Activated naive CD4-positive, alpha-beta T cell treated with anti-CD3 and anti-CD28 coated beads, Interleukin-2, amount 50 U/mL, for 72 hours (primary cell): ENCODE measurements at places on chromosomes 2 and 18.

- no peak for DNase-seq
These were observed 261.1 kb upstream of the ZEB2 start for GRCh38 chr2:144780983-144781382.

DNA sequence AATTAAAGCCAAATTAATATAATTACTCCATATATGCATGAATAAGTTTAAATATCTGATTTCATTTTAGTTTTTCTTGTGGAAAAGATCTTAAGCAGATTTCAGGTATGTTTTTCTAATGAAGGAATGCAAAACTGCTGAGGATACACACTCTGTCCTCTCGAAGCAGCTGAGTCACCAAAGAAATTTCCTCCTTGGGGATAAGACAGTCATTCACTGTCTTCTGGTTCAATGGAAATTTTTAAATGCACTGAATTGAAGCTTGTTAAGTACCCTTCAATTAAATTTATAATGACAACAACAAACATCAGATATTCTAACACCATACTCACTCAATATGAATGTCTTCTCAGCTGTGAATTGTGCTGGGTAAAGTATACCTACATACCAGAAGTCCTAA lies 101.5 kb upstream of the DNER start:
- no peak for DNase-seq

DNA sequence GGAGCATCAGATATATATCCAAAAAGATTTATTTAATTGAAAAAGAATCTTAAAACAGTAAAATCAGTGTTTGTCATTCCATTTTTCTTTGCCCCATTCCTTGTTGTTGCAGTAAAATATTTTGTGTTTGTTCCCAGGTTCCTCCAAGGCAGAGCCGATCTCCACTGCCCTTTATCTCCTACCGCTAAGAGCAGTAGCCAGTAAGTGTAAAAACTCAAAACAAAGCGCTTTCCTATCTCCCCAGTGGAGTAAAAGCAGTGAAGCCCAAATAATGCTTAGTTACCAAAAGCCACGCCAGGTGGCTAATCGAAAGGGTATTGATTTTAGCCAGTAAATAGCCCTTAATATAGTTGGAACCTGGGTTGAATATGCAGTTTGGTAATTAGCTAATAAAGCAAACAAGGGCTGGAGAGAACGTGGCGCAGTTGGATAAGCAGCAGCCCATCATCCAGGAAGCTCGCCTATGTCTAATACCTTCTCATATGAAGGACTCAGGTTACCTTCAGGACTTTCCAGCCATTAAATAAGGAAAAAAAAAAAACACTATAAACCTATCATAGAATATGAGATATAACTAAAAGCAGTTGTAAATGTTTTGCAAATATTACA lies 12.4 kb upstream of the GPD2 start:
- DNase-seq = no peak

- no peak for DNase-seq
These were observed 136.1 kb downstream of the PARD3B start for GRCh38 chr2:204681412-204681811.

DNA sequence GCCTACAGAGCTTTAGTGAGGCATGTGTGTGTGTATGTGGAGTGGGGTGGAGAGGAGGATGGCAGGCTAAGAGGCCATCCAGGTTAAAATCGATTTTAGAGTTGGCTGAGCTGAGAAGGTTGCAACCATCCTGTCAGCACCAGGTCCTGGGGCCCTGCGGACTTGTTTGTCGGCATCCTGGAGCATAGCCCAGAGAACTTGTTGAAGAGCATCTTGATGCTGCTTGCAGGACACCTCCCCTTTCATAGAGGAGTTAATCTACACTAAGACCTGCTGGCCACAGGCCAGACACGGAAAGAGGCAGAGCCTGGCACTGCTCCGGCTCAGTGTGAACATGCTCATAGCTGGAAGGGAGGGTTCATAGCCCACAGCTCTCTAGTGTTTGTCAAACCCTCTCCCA lies 72.1 kb upstream of the RGPD5 start:
- no peak for DNase-seq

GRCh38 chr2:182368446-182368845 lies 58.4 kb downstream of the PDE1A start:
- DNase-seq = no peak

DNA sequence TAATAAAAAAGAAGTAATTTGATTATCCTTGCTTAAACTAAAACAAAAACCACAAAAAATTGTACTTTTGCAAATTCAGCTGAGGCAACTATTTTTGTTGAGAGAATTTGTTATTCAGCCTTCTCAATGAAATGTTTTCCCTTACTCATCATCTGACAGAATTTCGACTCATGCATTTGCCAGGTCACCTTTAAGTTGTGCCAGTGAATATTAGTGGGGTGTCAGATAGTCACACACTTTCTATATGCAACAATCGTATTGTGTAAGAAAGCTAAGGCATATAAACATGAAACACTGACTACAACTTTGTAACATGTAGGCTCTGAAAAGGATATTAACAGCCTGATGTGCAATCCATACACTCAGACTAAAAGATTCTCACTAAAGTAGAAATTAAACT lies 1653.1 kb upstream of the SLC39A10 start:
- no peak for DNase-seq

GRCh38 chr2:136423516-136423996 lies 305.6 kb upstream of the CXCR4 start:
- DNase-seq = peak; percentile 86

DNA sequence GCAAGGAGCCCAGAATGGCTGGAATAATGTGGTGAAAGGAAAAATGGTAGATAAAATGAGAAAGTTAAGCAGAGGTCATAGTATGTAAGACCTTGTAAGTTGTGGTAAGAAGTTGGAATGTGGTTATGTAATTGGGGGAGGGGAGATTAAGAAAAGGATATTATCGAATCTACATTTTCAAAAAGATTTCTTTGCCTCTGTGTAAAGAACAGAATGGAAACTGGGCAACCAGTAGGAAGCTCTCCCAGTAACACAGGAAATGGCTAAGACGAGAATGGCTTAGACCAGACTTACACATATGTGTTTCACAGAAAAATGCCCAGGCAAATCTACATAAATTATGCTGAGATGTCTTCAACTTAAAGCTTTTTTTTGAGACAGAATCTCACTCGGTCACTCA lies 13.2 kb downstream of the MEMO1 start:
- DNase-seq = no peak

DNA sequence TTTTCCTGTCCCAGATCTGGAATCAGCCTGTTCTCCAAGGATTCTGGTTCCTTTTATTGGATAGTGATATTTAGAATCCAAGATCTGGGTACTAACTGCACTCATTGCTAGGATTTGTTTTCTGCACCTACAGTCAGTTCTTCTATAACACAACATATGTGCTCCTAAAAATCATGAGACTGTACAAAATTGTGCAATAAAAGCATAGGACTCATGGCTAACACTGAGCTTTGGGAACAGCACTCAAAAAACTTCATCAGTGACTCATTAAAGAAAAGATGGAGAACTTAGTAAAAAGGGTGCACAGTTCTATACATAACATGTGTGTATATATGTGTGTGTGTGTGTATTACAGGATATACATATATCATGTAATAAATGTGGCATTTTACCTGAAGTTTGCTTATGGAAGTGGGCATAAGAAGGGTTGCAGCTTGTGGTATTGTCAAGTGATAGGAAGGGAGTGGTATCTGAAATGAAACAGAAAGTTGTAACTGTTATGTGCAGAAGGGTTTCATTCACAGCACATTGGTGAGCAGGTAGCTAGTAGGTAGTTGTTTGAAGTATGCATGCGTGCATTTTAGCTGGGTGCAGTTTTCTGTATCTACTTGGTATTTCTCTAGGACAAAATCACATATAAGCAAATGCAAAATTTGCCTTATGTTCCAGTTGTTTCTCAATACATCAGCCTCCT lies 5.9 kb upstream of the SCYGR2 start:
- no peak for DNase-seq

GRCh38 chr2:144461308-144461766 lies 58.6 kb downstream of the ZEB2 start:
- DNase-seq = no peak

- no peak for DNase-seq
These were observed 14.5 kb upstream of the ZBTB14 start for GRCh38 chr18:5309888-5310470.

- no peak for DNase-seq
These were observed 135.7 kb upstream of the CTDP1 start for GRCh38 chr18:79543861-79544385.

DNA sequence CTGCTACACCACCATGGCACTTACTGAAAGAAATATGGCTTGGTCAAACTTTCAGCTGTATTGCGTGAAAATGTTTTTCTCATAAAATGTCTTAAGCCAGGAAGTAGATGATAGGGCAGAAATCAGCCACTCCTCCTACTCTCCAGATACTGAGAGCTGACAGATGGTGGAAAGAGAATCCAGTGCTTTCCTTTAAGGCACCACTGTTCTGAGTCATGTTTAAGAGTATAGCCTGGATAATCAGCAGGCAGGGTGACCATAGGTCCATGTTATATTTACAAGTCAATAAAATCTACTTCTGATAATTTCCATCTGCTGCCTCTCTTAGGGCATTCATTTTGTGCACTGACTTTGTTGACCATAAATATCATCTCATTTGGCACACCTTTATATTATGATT lies 21.9 kb downstream of the ARPC2 start:
- no peak for DNase-seq

GRCh38 chr2:225090746-225091145 lies 48.5 kb upstream of the DOCK10 start:
- no peak for DNase-seq

- DNase-seq = no peak
These were observed 121.2 kb downstream of the ARHGEF4 start for GRCh38 chr2:130957915-130958314.

- no peak for DNase-seq
These were observed 12.1 kb upstream of the ALLC start for GRCh38 chr2:3645745-3646389.

GRCh38 chr2:28642796-28643195 lies 108.8 kb upstream of the PPP1CB start:
- no peak for DNase-seq

GRCh38 chr2:172095905-172096625 lies 6.6 kb downstream of the DLX2 start:
- DNase-seq = no peak

- DNase-seq = no peak
These were observed 65.7 kb downstream of the PXDN start for GRCh38 chr2:1678609-1679008.

- no peak for DNase-seq
These were observed 54.9 kb upstream of the BZW1 start for GRCh38 chr2:200756618-200757321.

- DNase-seq = no peak
These were observed 95.5 kb downstream of the ARL4C start for GRCh38 chr2:234401426-234401825.

- DNase-seq = no peak
These were observed 20.3 kb downstream of the AGAP1 start for GRCh38 chr2:235513984-235514626.

DNA sequence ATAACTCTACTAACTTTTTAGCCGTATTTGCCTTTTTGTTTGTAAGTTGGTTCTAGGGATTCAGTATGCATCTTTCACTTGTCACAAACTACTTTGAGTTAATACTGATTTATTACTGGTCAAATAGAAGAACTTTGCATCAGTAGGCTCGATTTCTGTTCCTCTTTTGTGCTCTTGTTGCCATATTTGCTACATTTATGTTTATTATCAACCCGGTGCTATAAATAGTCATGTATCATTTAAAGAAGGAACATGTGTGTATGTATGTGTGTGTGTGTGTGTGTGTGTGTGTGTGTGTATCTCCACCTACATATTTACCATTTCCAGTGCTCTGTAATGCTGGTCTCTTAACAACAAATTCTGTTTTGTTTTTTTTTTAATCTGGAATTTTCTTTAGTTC lies 79.6 kb upstream of the B3GNT7 start:
- no peak for DNase-seq

DNA sequence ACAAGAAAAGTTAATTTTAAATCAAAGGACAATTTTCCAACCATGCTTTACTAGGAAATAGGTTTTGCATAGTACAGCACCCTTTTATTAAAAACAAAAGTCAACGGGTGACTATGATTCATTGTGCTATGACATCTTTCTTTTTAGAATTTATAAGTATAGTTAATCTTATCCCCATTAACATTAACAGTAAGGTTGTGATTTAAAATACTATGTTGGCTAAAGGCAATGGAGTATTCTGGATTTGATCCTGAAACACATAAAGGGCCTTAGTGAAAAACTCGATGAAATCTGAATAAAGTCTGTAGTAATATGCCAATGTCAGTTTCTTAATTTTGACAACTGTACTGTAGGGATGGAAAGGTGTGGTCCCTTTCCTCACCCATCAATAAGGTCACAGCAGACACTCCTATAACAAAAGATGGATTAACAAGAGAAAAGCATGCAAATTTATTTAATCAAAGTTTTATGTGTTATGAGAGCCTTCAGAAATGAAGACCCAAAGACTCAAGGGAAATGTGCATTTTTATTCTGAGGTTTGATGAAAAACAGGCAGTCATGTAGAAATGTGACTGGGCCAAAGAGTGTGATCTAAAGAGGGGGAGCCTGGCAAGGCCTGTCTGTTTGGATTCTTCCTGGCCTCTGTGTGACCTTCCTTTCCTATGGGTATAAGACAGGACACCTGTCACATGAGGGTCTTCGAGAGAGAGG lies 731.4 kb downstream of the TSN start:
- DNase-seq = no peak

DNA sequence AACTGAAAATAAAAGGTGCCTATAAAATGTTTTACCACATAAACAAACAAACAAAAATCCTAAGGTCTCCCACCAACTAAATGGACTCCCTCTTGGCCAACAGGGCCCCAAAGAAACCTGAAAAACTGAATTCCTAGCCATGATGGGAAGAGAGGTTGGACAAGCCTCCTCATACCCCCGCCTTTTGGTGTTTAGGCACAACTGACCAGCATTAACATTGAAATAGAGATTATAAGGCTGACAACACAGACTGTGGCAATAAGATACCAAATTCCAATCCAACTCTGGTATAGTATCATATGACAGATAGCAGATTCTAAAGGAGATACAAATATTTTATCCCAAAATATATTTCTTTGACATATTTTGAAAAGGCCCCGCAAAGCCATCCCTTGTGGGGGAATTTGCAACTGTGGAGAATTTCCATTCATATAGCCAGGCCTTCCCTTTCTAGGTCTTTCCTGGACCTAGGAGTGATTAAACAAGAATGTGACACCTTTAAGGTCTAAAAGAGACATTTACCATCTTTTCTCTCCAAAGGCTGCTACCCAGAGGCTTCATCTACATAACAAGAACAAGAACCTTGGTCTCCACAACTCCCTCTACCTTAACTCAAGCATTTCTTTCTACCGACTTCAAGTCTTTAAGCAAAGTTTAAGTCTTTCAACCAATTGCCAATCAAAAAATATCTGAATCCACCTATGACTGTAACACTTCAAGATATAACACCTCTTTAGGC lies 80.0 kb downstream of the CHN1 start:
- no peak for DNase-seq

- DNase-seq = no peak
These were observed 171.8 kb upstream of the SPRED2 start for GRCh38 chr2:65604246-65604645.
